ENCODE measurements at places on chromosomes 5 and 9.

DNA sequence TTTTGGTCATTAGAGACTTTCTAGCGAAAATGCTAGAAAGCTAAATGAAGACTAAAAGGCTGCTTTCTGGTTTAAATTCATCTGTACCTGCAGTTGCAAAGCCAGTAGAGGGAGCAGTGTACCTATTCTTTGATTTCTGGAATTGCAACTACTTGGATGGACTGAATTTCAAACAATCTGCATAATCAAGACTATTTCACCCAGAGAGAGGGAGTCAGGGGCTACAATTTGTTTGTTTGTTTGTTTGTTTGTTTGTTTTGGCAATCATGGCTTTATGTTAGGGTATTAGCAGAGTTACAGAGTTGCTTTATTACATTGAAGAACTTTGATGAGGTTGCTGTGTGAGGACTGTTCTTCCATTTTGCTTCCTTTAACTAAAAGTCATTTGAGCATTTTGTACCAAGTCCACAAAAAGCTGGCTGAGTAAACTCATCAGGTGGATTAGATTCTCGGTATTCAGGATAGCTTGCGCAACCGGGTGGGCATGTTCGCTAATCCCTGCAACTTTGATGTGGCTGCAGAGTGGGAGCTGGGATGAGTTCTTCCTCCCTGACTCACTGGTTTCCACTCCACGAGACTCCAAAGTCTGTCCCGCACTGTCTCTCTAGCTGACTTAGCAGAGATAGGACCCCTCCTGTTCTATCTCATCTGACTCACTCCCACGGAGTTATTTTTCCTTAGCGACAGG lies 80.0 kb upstream of the TUT7 start:
- DNase-seq, result no peak

GRCh38 chr9:38036359-38037084 lies 32.5 kb downstream of the SHB start:
- no peak for DNase-seq

- no peak for DNase-seq
Observed at GRCh38 chr9:4494332-4494731, 4.1 kb downstream of the SLC1A1 start.

GRCh38 chr5:17374973-17375742 lies 122.9 kb upstream of the TAF11L2 start:
- DNase-seq, result no peak

DNA sequence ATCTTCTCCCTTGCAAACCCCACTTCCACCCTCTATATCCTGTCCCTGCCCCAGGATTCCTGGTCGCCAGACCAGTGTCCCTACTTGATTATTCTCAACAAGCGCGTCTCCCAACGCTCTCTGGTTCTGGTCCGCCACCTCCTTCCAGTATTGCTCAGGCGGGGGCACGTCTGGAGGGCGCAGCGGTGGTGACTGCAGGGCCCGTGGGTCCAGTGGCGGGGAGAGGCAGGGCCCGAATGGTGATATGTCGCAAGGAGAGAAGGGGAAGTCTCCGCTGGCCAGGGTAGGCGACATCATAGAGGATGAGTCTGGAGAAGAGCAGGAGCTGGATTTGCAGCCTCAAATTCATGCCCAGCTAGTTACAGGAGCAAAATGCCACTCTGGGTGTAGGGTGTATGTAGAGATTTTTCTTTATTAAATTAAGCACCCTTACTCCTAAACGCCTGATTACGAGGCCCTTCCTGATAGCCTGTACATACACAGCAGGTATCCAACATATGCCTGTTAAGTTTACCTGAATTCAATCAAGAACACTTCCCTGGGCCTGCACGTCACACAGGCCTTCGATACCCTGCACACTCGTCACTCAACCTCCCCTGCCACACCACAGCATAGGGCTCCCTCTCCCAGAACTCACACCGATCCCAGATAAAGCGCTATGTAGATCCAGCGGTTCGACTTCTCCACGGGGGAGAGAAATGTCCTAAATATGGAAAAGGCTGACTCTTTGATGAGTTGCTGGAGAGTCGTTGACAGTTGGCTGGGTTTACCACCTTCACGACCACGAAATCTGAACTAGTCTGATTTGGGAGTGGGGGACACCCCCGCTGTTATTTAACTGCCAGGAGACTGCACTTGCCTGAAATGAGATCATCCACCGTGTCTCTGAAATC lies 4.8 kb downstream of the MCIDAS start:
- no peak for DNase-seq

- DNase-seq, result no peak
Observed at GRCh38 chr5:93821891-93822415, 80.6 kb upstream of the POU5F2 start.

- DNase-seq, result no peak
Observed at GRCh38 chr5:56025151-56025885, 30.6 kb upstream of the IL6ST start.

- no peak for DNase-seq
Observed at GRCh38 chr5:173796721-173797495, 91.2 kb upstream of the CPEB4 start.

DNA sequence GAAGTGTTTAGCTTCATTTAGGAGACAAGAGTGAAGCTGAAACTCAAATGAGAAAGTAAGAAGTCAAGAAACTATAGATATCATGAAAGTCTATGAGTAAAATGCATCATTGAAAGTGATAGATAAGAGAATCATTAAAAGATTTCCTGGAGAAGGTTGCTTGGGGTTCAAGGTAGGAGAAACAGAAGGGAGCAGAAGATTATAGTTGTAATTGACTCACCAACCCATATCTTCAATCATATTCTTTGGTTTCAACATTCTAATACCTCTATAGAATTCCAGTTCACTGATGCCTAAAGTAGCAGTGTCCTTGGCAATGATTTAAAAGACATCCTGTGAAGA lies 365.7 kb upstream of the RIOK2 start:
- DNase-seq, result no peak

DNA sequence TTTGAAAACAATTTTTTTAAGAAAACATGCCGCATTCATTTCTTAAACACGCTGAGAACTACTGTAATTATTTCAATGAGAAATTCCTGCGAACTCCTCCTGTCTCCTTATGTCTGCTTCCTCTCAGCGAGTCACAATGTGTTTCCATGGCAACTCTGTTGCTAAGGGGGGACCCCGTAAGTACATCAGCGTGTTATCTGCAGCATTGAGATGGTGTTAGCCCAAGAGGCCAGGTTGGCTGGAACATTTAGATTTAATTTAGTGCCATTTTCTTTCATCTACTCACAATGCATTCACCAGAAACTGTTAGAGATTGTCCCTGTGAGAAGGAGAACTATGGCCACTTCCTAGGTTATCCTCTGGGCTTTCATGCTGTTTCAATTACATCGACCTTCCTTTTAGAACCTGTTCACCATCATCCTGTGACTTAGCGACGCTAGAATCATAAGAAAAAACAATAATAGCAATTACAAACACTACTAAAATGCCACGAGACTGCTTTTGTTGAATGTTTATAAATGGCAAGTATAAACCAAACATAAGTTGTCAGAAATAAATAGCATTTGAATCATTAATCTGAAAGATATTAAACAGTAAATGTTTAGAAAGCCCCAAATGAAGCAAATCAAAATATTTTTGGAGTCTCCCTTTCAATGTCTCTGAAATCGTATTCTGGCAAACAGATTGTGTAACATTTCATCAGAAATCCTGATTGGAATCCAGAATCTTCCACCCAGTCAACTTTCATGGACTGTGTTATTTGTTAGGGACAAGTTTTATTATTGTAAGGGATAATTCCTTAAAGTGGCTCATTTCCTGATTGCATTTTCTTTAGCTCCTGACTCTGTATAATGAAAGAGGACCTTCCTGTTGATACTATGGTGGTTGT lies 39.7 kb upstream of the SHC3 start:
- DNase-seq, result no peak

DNA sequence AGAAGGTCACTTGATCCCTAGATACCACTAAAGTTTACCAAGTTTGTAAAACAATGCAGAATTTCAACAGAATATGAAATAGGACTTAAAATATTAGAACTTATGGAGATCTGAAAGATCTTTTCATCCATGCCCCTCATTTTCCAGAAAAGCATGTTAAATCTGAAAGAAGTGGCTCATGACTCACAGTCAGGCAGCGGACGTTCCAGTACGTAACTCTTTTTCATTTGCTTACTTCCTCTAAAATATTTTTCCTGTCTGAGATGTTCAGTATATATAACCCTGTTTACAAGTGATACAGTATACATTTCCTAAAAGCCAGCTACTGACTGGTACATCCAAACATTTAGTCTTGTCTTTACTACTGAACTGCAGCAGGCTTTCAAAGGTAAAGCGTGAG lies 22.3 kb downstream of the FBXW2 start:
- DNase-seq, result no peak

DNA sequence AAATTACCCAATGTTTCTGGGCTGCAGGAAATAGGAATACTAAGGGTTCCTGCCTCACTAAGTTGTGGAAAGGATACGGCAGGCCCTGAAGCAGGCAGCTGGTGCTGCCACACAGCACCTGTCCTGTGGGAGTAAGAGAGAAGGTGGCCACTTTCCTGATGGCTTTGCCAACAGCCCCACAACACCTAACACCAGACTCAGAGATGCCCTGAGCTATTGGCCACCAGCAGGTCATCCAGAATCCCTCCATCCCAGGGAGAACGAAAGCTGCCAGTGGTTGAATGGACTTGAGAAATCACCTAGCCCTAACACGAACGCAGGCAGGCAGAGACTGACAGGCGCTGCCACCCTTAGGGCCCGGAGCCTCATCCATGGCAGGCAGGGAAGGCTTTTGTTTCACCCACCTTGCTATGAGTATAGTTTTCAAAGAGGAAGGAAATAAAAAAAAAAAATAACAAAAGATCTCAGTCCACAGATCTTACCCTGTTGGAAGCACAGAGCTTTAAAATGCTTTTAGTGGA lies 82.2 kb downstream of the DCP2 start:
- no peak for DNase-seq

DNA sequence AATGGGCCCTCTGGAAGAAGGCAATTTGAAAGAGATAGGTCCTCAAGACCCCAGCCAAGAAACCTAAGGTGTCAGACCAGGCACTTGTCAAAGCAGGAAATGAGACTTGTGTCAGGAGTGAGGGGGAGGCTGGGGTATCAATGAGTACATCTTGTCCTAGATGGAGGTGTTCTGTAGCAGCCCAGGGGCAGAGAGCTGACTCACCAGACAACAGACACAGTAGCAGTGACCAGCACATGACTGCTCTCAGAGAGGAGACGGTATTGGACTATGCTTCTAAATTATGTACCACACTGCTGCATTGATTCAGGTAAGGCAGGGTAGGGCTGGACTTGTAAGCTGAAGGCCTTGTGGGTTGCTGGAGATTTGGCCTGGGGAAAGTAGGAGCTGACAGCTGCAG lies 551.2 kb upstream of the KLF4 start:
- no peak for DNase-seq

DNA sequence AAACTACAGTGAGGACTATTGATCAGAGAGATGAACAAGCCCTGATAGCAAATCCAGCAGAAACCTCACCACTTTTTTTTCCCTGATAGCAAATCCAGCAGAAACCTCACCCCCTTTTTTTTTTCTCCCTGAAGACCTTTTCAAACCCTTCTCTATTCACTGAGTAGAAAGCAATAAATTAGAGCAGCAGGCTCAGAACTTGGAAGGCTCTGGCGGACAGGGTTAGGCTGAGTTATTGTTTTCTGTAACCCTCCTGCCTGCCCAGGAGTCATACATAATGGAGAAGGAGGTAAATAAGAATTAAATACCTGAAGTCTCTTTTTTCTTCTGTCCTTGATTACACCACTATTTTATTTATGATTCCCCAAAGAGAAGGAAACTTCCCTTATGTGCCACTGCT lies 136.3 kb upstream of the SNX2 start:
- DNase-seq, result no peak

- DNase-seq, result no peak
Observed at GRCh38 chr9:109098171-109098959, 21.4 kb downstream of the TMEM245 start.

DNA sequence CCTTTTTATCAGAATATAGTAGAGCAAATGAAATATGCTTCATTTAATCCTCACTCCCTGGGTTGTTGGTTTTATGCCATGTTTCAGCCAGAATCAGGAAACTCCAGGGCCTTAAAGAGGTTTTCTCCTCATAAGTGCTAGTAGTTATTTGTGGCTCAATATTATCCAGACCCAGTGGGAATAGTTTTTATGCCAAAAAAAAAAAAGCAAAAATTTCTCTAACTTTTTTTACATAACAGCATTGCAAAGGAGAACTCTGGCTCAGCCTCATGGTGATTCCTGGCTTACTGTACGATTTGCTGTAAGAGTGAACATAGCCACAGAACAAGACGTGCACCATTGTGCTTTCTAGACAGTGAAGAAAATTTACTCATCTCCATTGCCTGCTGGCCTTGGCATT lies 232.5 kb downstream of the PJA2 start:
- DNase-seq, result no peak

- no peak for DNase-seq
Observed at GRCh38 chr9:107874591-107875369, 385.2 kb upstream of the KLF4 start.

DNA sequence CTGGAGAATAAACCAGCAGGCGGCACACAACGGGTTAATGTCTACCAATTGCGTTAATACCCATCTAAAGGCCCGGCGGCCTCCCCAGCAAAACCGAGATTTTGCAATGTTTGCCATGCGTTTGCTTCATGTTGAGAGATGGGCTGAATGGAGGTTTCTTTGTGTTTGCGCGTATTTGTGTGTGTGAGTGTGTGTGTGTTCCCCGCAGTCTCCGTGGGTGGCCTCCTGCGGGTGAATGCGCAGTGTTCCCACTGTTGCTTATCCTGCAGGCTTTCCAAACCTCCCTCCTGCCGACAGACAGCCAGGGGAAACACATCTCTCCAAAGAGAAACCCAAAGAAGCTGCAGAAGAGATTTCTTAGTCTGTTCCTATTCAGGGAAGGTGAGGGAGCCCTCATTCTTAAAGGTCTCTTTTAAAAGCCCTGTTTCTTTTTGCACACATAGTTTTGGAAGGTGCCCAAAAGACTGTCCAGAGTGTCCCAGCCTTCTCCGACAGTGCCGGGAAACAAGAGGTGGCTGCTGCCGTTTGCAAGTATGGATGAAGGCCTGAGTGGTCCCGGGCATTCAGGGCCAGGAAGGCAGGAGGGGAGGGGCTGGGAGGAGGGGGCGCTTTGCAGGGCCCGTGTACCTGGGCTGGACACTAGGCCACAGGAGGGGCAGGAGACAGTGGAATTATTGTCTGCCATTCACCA lies 103.8 kb upstream of the ERCC6L2 start:
- DNase-seq, result no peak

DNA sequence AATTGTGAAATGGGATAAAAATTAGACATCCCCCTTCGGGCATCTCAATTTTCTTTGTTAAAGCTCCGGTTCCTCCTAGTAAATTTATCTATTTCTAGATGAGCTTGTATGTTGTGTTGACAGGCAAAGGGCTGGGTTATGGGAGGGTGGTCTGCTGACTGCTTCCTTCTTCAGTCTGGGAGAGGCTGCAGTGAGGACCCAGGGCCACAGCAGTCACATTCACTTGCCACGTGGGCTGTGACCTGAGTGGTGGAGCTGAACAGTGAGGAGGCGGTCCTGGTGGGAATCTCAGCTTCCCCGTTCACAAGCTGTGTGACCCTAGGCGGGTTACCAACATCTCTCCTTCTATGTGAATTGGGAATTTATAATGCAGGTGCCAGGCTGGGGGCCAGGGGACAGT lies 57.5 kb upstream of the RXRA start:
- DNase-seq, result no peak

GRCh38 chr5:218457-219291 lies 554 bp downstream of the SDHA start:
- DNase-seq, result peak; percentile 52
